Ovary (tissue), 10 donors: ENCODE measurements at places on chromosomes 6 and 20. TPM values are rescaled to one million over a fixed set of nuclear protein-coding genes. Genes with fewer than 3 reads are reported as not detected.

GRCh38 chr6:165118736-165119135, 190.7 kb downstream of the C6orf118 start:
- no peak for DNase-seq

- DNase-seq = no peak
Observed at GRCh38 chr20:4071178-4071693, 55.9 kb upstream of the RNF24 start.

GRCh38 chr20:3233131-3233990, 5.6 kb downstream of the SLC4A11 start:
- no peak for DNase-seq

DNA sequence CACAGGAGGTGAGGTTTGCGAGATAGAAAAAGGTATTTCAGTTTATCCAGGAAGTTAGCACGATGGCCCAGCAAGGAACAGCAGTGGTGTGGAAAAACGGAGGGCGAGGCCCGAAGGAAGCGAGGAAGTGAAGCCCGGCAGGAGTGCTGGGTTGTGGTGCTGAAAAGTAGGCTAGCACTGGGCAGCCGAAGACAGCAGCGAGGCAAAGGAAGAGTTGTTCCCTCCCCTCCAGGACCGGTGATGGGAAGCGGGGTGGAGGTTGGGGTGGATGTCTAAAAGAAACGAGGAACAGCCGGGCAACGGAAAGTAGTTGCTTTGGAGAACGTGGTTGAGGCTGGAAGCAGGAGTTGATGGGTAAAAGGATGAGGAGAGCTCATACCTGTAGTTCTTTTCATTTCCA, 1.4 kb downstream of the METTL24 start:
- DNase-seq = peak; percentile 30

DNA sequence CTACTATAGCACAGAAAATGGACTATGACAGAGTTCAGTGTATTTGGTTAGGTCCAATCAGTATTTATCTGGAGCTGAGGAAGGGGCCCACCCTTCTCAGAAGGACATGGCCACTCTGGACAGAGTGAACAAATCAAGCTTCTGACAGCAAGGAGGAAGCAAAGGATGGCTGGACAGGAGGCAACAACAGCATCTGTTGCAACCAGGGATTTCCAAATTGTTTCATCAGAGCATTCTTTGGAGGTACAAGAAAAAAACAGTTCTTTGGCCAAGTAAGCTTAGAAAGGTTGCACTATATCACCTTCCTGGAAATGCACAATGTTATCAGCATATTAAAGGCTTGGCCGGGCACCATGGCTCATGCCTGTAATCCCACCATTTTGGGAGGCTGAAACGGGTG, 118.7 kb upstream of the SLC22A16 start:
- DNase-seq = no peak

UFL1 gene
- total RNA-seq = 31.7 TPM

COL12A1 gene
- 145 TPM for total RNA-seq

EEF1A2 gene
- 0.83 TPM for total RNA-seq
